ENCODE measurements at places on chromosomes 2 and 18.

- H3K27me3 ChIP-seq, result no peaks in the 10 kb centered on the region
- H3K4me1 ChIP-seq, result no peaks in the 10 kb centered on the region
- H3K36me3 ChIP-seq, result no peaks in the 10 kb centered on the region
Observed at GRCh38 chr2:22952656-22953225, 432.2 kb upstream of the KLHL29 start.

- no peak overlapping the region for H3K27ac ChIP-seq
- no peak for DNase-seq
- H3K36me3 ChIP-seq, result peaks cover 30% of the 10 kb centered on the region
Observed at GRCh38 chr18:62933261-62933887, 218.0 kb downstream of the PHLPP1 start.

DNA sequence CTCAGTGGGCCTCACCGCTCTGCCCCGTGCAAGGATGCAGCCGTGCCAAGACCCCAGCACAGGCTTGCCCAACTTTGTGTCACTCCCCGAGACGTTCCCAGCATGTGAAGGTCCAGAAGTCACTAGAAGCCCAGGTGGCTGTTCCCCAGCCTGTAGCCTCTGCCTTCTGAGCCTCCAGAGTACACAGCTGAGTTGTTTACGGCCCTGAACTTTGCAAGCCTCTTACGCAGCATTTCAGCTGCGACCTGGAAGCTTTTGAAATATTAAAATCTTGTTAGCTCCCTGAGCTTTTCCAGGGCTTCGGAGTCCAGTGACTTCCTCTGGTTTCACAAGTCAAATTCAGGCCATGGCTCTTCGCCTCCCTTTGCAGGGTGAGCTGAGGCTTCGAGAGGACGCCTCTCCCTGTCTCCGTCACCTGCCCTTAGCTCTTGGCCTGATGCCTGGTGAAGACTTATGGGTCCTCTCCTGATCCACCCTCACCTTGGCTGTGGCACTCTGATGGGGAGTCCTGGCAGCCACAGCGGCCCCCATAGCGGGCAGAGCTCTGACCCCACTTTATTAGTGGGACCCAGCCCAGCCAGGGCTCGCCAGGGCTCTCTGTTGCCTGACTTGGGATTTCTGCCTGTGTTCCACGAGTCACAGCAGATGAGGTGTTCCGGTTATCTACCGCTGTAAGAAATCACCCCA is 76.5 kb upstream of the HPCAL1 start:
- no peak for DNase-seq
- no peaks in the 10 kb centered on the region for H3K36me3 ChIP-seq
- H3K27ac ChIP-seq, result no peak overlapping the region
- H3K4me1 ChIP-seq, result no peaks in the 10 kb centered on the region
- H3K4me3 ChIP-seq, result no peak overlapping the region

DNA sequence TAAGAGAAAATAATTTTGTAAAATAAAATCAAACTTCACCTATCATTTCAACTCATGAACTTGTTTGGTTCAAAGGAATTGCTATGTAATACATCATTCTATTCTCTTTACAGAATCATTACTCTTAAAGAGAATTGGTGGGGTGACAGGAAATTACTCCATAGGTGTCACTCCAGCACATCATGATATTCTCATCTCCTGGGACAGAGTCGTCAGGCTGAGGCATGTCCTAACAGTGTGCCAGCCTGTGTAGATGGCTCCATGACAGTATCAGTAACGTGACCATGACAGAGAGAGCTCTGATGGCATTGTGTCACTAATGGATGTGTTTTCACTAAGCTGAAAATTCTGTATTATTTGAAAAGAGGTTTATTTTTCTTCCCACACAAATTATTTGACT is 13.9 kb downstream of the SPATS2L start:
- H3K27ac ChIP-seq, result no peak overlapping the region
- peaks cover 71% of the 10 kb centered on the region for H3K4me1 ChIP-seq
- DNase-seq, result no peak

Data from activated T-helper 2 cell treated with anti-CD3 and anti-CD28 coated beads, Interferon-gamma antibody, Interleukin-2, Interleukin-4, amounts not matched to agents 10 μg/mL and 5 μg/mL and 100 μg/mL, durations not matched to agents 14 hours and 24 hours and 36 hours (primary cell).